Nephron progenitor cell (in vitro differentiated cells): ENCODE measurements at places on chromosomes 2 and 18.

DNA sequence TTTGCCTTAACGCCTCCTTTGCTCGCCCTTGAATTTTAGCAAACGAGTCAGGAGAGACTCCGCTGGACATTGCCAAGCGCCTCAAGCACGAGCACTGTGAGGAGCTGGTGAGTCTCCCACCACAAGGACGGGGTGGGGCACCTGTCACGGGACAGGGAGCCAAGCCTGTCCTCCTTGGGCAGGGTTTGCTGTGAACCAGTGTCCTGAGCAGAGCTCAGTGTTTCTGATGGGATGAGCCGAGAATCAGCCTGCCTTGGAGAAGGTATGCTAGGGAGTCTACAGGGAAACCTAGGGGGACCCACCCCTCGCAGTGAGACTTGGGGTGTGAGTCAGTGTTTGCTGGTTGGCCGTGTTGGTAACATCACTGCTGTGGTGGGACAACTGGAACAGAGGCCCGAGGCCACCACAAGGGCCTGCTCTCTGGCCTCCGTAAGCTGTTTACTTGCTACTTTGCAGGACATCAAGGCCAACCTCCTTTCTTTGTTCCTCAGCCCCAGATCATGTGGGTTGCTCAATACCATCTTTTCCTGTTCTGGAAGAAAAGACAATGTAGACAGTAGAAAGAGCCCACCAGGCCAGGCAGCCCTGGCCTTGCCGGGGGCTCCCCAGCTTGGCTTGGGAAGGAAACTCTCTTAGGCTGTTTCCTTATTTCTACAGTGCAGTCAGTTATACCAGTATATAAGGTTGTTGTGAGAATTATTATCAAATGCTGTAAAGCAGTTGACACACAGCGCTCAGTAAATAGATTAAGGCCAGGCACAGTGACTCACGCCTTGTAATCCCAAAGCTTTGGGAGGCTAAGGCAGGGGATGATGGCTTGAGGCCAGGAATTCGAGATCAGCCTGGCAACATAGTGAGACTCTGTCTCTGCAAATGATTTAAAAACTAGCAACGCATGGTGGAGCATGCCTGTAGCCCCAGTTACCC lies 42.4 kb downstream of the ITGB1BP1 start:
- peaks cover 63% of the 10 kb centered on the region for H3K36me3 ChIP-seq
- no peaks in the 10 kb centered on the region for H3K27me3 ChIP-seq
- no peak overlapping the region for H3K4me3 ChIP-seq
- no peak for DNase-seq

GRCh38 chr2:70128005-70128404 lies 40.7 kb downstream of the PCBP1 start:
- H3K4me3 ChIP-seq = no peak overlapping the region
- peaks cover 74% of the 10 kb centered on the region for H3K4me1 ChIP-seq
- DNase-seq = no peak
- no peak overlapping the region for H3K27ac ChIP-seq
- H3K36me3 ChIP-seq = no peaks in the 10 kb centered on the region
- H3K27me3 ChIP-seq = no peaks in the 10 kb centered on the region

DNA sequence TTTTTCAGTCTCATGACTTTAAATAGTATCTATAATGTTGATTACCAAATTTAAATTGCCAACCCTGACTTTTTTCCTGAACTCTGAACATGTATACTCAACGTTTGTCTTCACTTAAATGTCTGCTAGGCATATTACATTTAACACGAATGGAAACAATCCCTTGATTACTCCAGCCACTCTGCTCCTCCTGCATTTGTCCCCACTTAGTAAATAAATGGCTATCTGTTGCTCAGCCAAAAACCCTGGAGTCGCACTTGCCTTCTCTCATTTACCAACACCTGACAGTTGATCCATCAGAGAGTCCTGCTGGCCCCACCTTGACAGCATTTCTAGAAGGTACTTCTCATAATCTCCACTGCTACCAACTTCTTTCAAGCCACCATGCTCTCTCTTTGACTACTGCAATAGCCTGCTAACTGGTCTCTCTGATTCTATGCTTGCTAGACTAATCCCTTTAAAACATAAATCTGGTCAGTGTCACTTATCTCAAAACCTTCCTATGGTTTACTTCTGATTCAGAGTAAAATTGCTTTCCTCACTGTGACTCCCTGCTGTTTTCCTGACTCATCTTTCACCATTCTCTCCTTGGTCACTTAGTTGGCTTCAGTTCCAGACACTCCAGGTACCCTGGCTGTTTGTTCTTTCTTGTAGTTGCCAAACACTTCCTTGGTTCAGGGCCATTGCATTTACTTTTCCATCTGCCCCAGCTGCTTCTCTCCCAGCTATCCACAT lies 31.9 kb downstream of the SPAG16 start:
- H3K27ac ChIP-seq = peak overlapping the region; percentile 18
- peaks cover 49% of the 10 kb centered on the region for H3K36me3 ChIP-seq
- H3K4me1 ChIP-seq = no peaks in the 10 kb centered on the region
- no peak for DNase-seq
- H3K27me3 ChIP-seq = peaks cover 2% of the 10 kb centered on the region

GRCh38 chr2:16633621-16634430 lies 31.8 kb downstream of the CYRIA start:
- no peak overlapping the region for H3K4me3 ChIP-seq
- peaks cover 4% of the 10 kb centered on the region for H3K36me3 ChIP-seq
- H3K27ac ChIP-seq = no peak overlapping the region
- peaks cover 12% of the 10 kb centered on the region for H3K27me3 ChIP-seq
- no peak for DNase-seq

- H3K36me3 ChIP-seq = peaks cover 79% of the 10 kb centered on the region
- peaks cover 16% of the 10 kb centered on the region for H3K4me1 ChIP-seq
- no peaks in the 10 kb centered on the region for H3K27me3 ChIP-seq
- DNase-seq = no peak
- H3K4me3 ChIP-seq = no peak overlapping the region
- no peak overlapping the region for H3K27ac ChIP-seq
These were observed 5.9 kb downstream of the C2orf69 start for GRCh38 chr2:199916980-199917379.

GRCh38 chr2:235011607-235011928 lies 59.8 kb downstream of the SH3BP4 start:
- H3K27ac ChIP-seq = peak overlapping the region; percentile 49
- no peak overlapping the region for H3K4me3 ChIP-seq
- H3K36me3 ChIP-seq = peaks cover 48% of the 10 kb centered on the region
- H3K27me3 ChIP-seq = peaks cover 9% of the 10 kb centered on the region
- DNase-seq = no peak

DNA sequence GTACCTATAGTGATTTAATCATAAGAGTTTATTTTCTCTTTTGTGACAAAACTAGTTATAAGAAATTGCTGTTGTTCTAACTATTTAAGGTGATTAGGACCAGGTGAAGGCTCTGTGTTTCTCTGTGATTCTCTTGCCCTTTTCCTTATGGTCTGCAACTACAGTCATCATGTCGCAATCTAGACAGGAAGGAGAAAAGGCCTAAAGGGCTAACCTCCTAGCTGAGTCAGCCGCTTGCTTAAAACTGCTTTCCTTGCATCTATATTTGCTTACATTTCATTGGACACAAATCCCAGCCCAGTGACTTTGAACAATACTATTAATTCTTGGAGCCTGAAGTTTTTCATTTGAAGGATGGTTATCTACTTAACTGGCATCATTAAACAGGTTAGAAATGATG lies 93.1 kb downstream of the PIK3C3 start:
- no peaks in the 10 kb centered on the region for H3K27me3 ChIP-seq
- no peak overlapping the region for H3K4me3 ChIP-seq
- no peak overlapping the region for H3K27ac ChIP-seq
- peaks cover 21% of the 10 kb centered on the region for H3K4me1 ChIP-seq

- H3K27me3 ChIP-seq = no peaks in the 10 kb centered on the region
- H3K4me3 ChIP-seq = no peak overlapping the region
- DNase-seq = no peak
- H3K36me3 ChIP-seq = peaks cover 22% of the 10 kb centered on the region
- H3K4me1 ChIP-seq = no peaks in the 10 kb centered on the region
- H3K27ac ChIP-seq = no peak overlapping the region
These were observed 61.8 kb upstream of the STK17B start for GRCh38 chr2:196233021-196233804.
